CD4-positive, alpha-beta T cell treated with Interleukin-6 at 100 ng/mL for 8 hours (primary cell): ENCODE measurements at places on chromosomes 4 and X.

DNA sequence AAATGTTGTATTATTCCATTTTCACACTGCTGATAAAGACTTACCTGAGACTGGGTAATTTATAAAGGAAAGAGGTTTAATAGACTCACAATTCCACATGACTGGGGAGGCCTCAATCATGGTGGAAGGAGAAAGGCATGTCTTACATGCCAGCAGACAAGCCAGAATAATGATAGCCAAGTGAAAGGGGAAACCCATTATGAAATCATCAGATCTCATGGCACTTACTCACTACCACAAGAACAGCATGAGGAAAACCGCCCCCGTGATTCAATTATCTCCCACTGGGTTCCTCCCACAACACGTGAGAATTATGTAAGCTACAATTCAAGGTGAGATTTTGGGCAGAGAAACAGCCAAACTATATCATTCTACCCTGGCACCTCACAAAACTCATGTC is 2535.1 kb downstream of the ARAP2 start:
- DNase-seq = no peak

- no peak for DNase-seq
Observed at GRCh38 chrX:29318012-29318411, 730.8 kb downstream of the IL1RAPL1 start.

GRCh38 chr4:113278324-113278934 is 229.0 kb downstream of the ANK2 start:
- peak; percentile 37 for DNase-seq

DNA sequence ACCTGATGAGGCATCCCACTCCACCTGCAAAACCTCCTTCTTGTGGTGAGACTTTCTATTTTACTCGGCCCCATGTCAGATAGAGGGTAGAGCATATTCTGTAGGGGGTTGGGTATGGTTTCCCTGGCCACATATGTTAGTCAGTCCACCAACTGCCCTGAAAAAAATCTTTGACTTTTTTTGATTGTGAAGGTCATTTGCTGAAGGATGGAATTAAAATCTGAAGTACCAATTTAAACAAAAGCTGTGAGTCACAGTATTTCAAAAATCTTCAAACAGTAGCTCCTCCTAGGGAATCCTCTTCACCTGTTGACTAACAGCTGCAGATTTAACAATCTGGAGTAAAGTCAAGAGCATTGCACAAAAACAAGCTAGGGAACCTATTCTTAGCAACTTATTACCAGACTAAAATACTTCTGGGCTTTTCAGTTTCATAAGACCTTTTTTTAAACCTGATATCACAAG is 8.0 kb upstream of the CCDC110 start:
- DNase-seq = no peak

- peak; percentile 19 for DNase-seq
Observed at GRCh38 chrX:124223524-124223923, 108.9 kb upstream of the TEX13D start.

GRCh38 chr4:166602068-166602467 is 632.2 kb downstream of the SPOCK3 start:
- no peak for DNase-seq

- no peak for DNase-seq
Observed at GRCh38 chr4:81621490-81621889, 149.8 kb upstream of the RASGEF1B start.

- no peak for DNase-seq
Observed at GRCh38 chrX:6227935-6228334, 732 bp downstream of the NLGN4X start.

DNA sequence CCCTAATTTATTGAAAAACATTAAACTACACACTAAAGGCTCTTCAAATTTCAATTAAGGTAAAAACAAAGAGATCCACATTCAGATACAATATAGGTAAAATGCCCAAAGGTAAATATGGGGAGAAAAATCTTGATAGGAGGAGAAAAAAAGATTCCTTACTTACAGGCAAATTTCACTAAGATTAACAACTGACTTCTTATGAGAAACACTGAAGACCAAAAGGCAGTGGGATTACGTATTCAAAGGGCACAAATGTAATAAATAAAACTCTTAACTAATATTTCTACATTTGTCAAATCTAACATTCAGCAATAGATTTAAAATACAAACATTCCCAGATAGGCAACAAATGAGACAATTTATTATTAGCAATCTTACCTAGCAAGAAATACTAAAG is 829.3 kb downstream of the SH3BGRL start:
- no peak for DNase-seq

- DNase-seq = no peak
Observed at GRCh38 chr4:168177546-168178149, 85.3 kb downstream of the ANXA10 start.

DNA sequence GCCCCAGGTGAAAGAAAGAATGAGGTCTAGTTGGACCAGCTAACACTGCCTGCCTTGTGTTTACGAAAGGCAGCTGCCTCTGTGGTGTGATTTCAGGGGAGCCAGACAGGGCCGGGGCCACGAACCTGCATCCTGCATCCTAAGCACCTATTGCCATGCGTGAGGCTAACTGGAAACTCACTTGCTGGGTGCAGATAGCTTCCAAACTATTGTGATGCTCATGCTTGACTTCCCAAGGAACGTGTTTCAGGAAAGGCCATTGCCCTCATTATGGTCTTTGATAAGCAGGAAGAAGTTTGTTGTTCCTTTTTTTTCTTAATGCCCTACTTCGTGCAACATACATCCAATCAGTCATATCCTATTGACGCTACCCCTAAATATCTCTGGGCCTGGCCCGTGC is 2.3 kb upstream of the IRF2 start:
- DNase-seq = peak; percentile 30

- DNase-seq = no peak
Observed at GRCh38 chrX:121958886-121959285, 911.5 kb downstream of the GLUD2 start.

- DNase-seq = no peak
Observed at GRCh38 chr4:159564615-159565014, 461.7 kb downstream of the RAPGEF2 start.

DNA sequence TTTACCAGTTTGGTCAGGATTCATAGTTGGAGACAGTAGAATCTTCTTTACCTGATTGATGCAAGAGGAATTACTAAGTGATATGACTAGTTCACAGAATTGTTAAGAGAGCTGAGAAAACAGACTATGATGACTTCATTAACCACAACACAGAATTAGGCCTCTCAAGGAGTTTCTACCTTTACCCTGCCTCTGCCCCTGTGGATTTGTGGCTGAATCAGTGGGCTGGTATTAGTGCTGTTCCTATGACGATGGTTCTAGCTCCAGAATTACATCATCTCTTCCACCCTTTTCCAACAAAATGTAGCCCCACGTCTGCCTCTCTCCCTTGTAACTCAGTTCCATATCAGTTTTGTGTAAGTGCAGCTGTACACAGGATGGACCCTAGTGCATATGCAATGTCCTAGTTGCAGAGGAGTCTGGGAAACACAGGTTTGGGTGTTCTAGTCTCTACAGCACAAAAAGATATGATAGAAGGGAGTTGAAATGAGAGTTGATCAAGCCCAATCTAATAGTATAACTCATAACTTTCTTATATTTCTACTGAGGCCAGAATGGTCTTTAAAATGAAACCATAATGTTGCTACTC is 99.3 kb downstream of the ANXA5 start:
- no peak for DNase-seq

DNA sequence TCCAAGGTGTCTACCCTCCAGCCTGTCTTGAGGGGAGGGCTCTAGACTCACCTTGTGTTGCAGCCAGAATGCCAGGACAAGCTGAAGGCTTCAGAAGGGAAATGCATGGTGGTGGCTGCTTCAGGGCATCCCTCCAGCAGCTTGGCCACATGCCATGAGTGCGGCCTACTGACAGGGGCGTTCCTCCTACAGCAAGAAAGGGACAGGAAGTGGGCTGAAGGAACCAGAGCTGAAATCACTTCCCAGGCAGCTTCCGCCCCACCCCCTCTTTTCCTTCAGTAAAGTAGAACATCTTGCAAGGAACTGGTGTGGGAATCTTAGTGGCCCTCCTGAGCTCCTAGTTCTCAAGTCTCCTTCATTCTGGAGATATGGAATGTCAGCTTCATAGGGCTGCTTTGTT is 167.5 kb upstream of the DGKK start:
- DNase-seq = no peak

DNA sequence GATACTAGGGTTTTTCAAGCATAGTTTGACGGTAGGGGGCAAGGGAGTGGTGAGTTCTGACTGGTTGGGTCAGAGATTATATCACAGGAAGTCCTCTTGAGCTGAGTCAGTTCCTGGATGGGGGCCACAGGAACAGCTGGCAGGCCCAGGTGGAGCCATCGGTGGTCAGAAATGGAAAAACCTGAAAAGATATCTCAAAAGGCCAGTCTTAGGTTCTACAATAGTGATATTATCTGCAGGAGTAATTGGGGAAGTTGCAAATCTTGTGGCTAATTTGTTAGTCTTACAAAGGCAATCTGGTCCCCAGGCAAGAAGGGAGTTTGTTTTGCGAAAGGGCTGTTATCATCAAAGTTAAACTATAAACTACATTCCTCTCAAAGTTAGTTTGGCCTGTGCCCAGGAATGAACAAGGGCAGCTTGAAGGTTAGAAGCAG is 159.3 kb downstream of the PTCHD1 start:
- DNase-seq = no peak

DNA sequence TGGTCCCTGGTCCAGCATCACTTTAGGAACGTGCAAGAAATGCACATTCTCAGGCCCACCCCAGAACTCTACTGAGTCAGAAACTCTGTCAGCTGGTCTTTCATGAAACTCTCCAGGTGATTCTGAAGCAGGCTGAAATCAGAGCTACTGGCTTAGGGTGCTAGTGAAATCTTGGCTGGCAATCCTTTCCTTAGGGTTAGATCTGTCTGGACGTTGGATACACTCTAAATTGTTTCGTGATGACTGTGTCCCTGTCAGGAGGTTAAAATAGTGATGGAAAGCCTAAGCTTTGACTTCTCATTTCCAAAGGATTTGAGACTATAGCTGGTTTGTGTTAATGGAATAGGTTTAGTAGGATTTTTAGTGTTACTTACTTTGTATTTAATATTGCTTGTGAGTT is 99.1 kb downstream of the ARHGAP10 start:
- no peak for DNase-seq

- no peak for DNase-seq
Observed at GRCh38 chr4:77893451-77893850, 30.8 kb downstream of the MRPL1 start.

- no peak for DNase-seq
Observed at GRCh38 chr4:73417973-73418372, 13.9 kb downstream of the ALB start.

DNA sequence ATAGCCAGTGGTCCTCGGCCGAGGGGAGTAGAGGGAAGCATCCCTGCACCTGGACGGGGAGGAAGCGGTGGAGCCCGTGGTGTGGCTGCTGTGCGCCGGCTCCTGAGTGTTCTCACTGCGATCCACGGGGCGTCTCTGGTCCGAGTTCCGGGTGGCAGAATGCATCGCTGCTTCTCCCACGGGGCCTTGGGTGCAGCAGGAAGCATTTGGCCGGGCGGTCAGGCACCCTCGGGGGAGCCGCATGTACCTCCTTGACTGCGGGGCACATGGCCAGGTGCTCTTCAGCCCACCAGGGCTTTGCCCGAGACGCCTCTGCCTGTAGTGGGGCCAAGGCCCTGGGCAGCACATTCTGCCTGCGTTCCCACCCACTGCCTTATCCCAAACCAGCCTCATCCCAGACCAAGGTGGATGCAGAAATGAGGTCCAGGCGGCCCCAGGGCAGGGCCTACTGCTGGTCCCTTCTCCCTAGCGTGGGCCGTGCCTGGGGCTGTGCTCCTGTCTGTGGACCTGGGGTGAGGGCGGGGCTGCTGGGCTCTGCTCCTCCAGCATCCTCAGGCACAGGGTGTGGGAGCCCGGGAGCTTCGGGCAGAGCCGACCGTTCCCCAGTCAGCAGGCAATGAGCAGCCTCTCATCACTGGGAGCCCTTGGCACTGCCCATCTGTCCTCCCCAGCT is 27.5 kb downstream of the NKX1-1 start:
- DNase-seq = no peak

GRCh38 chr4:83393908-83394307 is 59.3 kb upstream of the HPSE start:
- no peak for DNase-seq

- no peak for DNase-seq
Observed at GRCh38 chr4:109735566-109736365, 5.9 kb upstream of the PLA2G12A start.

- DNase-seq = no peak
Observed at GRCh38 chrX:155666741-155667140, 54.0 kb upstream of the TMLHE start.

DNA sequence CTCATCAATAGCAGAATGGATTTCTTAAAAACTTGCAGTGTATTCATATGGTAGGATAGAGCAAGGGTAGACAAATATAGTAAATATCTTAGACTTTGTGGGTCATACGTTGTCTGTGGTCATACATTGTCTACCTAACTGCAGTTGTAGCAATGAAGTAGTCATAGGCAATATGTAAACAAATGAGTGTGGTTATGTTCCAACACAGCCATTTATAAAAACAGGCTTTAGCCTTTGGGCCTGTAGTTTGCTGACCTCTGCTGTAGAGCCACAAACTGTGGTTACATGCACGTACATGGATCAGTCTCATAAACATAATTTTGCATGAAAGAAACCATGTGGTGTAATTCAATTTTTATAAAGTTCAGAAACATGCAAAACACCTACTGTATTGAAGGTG is 98.9 kb downstream of the LARP1B start:
- no peak for DNase-seq

- no peak for DNase-seq
Observed at GRCh38 chr4:174053895-174054294, 229.6 kb downstream of the FBXO8 start.

GRCh38 chr4:845233-845835 is 19.4 kb upstream of the CPLX1 start:
- DNase-seq = no peak

- DNase-seq = peak; percentile 4
Observed at GRCh38 chr4:122503214-122503613, 46.7 kb upstream of the IL2 start.

DNA sequence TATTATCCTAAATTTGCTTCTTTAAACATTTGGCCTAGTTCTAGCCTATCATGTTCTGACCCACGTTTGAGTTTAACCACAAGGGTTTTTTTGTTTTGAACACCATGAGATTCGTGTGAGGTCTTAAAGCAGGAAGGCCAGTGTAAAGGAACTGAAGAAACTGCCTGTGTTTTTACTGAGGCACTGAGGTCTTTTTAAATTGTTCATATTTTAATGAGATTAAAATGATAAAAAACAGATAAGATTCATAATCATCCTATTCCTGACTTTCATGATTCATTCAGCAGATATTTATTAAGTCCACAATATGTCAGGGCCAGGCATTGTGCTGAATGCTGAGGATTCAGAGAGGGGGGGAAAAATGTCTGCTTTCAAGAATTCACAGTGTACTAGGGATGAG is 3.2 kb downstream of the RPS6KA3 start:
- DNase-seq = peak; percentile 48
